Posterior vena cava (tissue), 2 donors: ENCODE measurements at places on chromosomes 3 and 15. TPM values are rescaled to one million over a fixed set of nuclear protein-coding genes. Genes with fewer than 3 reads are reported as not detected.

GABRG3 gene
- not detected for total RNA-seq

LRRC58 gene
- total RNA-seq, result 26.7 TPM

CEMIP gene
- total RNA-seq, result 0.14 TPM

HHATL gene
- total RNA-seq, result 1.0 TPM

CCDC54 gene
- not detected for total RNA-seq

TNIK gene
- total RNA-seq, result 20.3 TPM

GPR149 gene
- not detected for total RNA-seq

DPPA4 gene
- not detected for total RNA-seq

DNA sequence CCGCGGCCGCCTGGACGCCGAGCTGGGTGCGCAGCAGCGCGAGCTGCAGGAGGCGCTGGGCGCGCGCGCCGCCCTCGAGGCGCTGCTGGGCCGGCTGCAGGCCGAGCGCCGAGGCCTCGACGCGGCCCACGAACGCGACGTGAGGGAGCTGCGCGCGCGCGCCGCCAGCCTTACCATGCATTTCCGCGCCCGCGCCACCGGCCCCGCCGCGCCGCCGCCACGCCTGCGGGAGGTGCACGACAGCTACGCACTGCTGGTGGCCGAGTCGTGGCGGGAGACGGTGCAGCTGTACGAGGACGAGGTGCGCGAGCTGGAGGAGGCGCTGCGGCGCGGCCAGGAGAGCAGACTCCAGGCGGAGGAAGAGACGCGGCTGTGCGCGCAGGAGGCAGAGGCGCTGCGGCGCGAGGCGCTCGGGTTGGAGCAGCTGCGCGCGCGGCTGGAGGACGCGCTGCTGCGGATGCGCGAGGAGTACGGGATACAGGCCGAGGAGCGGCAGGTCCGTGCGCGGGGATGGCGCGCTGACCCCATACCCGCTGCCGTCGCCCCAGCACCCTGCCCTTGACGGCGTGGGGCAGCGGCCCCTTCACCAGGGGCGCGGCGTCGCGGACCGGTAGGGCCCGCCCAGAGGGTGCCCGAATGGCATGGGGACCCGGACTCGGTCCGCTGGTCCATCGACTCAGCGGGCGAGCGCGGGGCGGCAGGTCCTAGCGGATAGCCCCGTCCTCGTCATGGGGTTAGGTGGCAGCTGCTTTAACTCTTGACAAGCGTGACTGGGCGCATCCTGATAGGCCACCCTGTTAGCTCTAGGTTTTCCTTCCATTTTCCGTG, 848 bp downstream of the SYNM start:
- DNase-seq, result peak; percentile 82

DNA sequence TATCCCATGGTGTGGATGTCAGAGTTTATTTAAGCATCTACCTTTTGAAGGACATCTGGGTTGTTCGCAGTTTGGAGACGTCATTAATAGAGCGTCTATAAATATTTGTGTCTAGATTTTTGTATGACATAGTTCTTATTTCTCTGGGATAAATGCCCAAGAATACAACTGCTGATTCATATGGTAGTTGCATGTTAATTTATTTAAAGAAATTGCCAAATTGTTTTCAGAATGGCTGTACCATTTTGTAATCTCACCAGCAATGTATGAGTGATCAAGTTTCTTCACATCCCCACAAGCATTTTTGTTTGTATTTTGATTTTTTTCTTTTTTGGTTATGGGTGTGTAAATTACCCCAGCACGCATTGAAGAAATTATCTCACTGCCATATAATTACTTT, 656.9 kb downstream of the NTRK3 start:
- DNase-seq, result no peak

DNA sequence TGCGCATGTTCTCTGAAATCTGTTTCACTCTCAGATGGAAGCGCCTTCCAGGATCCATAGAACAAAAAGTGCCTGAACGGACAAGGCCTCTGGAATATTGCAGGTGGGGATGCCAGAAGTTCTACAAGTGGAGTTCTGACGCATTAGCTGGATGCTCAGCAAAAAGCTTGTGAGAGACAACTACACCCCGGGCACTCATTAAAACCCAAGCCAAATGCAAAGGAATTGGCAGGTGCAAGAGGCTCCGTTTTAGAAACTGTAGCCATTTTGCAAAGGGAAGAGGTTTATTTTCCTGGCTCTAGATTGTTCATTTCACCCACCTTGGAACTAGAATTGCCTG, 35.2 kb upstream of the SLC24A5 start:
- no peak for DNase-seq

GRCh38 chr3:153069598-153070510, 92.2 kb upstream of the RAP2B start:
- no peak for DNase-seq

- no peak for DNase-seq
These were observed 2.6 kb downstream of the ITIH4 start for GRCh38 chr3:52827866-52828376.

- no peak for DNase-seq
These were observed 274.5 kb upstream of the LRTM1 start for GRCh38 chr3:55202326-55202725.

DNA sequence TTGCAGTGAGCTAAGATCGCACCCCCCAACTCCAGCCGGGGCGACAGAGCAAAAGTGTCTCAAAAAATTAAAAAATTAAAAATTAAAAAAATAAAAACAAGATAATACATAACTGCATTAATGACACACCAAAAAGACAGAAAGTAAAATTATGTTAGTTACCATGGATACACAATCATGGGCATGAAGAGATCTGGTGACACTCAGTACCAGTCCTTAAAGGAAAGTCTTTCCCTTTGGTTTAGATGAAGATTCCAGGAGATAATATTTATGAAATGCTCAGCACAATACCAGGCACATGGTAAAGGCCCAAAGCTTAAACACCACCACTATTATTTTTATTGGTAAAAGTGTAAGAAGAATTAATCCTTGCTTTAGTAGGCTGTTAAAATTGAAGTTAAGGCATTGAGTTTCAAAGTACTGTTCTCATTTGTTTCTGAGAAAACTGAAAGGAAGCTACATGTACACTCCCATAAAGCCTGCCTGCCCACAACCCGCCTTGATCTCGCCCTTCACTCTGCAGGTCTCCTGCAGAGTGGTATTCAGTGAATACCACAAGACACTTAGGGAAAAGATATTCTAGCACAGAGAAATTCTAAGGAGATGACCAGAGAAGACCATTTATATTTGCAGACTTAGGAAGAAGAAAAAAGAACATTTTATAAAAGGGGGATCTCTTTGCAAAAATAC, 52.3 kb downstream of the SUCLG2 start:
- no peak for DNase-seq

GRCh38 chr15:88876573-88876972, 18.8 kb downstream of the HAPLN3 start:
- no peak for DNase-seq

DNA sequence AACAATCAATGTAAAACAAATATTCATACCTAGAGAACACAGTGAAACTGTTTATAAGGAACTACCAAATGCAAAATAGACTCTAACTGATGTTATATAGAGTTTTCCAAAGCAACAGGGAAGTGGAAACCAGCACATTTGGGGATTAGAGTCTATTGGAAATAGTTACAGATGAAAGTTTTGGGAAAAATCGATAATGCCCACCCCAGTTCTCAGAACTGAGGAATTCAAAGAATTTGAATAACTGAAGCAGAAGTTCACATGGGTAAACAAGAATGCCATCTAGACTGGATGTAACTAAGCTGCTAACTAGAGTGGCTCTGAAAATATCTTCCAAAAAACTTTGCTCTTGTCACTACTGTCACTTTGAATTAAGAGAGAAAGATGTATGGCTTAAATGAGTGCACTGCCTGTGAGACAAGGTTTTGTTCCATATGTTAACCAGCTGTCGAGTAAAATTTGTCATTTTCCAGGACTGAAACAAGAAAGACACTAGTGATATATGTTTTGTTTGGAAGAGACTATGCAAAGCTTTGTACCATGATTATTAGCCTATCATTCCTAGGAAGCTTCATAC, 9.2 kb upstream of the DENND4A start:
- no peak for DNase-seq

DNA sequence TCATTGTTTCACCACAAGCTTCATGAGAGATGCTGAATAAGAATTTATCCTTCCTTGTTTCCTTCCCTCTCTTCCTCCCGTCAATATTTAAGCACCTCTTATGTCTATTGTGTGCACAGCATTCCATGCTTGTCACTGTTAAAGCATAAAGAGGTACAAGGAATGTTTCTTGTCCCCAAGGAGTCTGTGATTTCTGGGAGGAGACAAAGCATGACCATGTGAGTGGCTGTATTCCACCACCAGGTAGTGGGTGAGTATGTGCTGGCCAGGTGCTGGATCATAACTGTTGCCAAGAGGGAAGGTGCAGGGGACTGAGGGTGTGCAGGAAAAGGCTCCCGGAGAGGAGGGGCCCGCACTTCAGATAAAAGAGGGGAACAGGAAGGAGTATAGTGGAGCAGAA, 62.9 kb upstream of the GSK3B start:
- no peak for DNase-seq

- DNase-seq, result no peak
These were observed 28.5 kb upstream of the ENTPD3 start for GRCh38 chr3:40358454-40358853.

DNA sequence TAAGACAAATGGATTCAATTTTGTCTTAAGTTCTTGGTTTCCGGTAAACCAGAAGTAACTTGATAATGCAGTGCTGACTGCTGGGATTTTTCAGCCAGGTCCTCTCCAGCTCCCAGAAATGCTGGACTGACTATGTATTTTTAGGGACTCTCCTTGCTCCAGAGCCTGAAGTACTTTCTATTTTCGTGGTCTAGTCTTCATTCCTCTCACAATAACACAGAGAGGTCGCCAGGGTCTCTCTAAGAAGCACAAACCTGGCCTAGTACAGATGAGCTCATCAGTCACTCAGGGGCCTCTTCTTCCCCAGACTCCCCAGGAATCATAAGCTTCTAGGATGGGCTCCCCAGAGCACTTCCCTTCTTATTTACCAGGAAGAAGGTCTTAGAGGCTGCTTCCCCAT, 85.8 kb downstream of the FAM174B start:
- DNase-seq, result no peak

DNA sequence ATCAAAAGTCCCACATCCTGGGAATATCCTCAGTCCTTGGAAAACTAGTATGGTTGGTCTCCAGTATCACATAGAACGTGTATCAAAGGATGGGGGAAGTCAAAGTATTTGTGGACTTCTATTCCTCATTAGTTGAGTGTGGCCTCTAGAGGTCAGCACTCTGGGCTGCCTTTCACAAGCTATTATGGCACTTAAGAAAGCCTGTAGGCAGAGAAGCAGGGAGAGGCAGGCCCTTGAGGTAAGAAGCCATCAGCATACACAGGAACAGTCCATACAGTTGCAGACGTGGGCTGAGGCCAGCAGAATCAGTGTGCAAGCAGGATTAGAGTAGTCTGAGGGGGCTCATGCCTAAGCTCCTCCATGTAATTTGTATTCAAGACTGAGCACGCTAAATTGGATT, 341.7 kb downstream of the CLSTN2 start:
- no peak for DNase-seq

GRCh38 chr15:91855684-91856489, 2.4 kb downstream of the SLCO3A1 start:
- no peak for DNase-seq

- DNase-seq, result no peak
These were observed 56.8 kb upstream of the NANOGP8 start for GRCh38 chr15:35141743-35142471.

DNA sequence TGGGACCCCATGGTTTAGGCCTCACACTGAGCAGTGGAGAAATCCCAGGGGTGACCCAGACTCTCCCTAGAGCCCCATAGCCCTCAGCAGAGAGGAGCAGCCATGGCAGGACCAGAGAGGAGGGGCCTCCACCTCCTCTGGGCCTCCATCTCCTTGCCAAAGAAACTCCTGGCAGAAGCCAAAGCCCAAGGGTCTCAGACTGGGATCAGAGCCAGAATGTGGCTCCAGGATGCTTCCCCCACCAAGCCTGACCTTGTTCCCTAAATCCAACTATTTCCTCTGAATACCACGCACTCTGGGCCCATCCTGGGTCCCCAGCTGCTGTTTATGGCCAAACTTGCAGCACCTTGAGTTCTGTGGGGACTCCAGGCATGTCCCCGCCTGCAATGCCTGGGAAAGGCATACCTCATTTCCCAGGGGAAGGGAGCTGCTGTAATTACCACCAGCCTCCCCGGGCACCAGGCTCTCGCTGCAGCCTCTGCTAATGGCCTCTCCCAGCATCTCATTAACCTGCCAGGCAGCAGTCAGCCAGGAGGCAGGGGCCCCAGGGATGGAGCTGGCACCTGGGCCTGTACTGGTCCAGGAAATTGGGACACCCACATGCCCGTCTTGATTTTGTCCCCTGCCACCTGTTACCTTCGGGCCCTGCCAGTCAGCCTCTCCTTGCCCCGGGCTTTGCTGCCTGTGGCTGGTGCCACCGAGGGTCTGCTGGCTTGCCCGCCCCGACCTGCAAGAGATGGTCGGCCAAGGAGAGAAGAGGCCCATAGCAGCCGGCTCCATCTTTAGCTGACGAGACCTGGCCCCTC, 4.6 kb downstream of the CCDC9B start:
- DNase-seq, result peak; percentile 77

GRCh38 chr3:196650740-196651311, 11.3 kb downstream of the NRROS start:
- DNase-seq, result peak; percentile 89

DNA sequence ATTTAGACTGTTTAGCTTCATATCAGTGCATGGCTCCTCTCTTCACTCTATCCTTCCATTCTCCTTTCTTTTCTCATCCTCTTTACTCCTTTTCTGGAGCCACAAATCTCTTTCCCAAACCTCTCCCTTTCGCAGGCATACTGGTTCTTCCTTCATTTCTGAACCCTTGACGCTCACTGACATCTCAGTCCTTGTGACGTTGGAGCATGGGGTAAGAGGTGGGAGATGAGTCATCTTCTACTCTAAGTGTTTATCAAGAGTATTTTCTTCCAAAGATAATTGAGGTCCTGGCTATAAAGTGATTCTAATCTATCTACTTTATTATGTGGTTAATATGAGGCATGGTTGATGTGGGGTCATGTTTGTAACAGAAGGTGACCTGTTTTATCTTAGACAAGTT, 414.2 kb downstream of the AGBL1 start:
- no peak for DNase-seq

GRCh38 chr3:184688251-184688881, 23.5 kb downstream of the MAGEF1 start:
- peak; percentile 77 for DNase-seq

GRCh38 chr3:160671231-160671630, 5.7 kb upstream of the ARL14 start:
- no peak for DNase-seq

GRCh38 chr3:11606865-11607440, 36.8 kb downstream of the VGLL4 start:
- DNase-seq, result no peak

DNA sequence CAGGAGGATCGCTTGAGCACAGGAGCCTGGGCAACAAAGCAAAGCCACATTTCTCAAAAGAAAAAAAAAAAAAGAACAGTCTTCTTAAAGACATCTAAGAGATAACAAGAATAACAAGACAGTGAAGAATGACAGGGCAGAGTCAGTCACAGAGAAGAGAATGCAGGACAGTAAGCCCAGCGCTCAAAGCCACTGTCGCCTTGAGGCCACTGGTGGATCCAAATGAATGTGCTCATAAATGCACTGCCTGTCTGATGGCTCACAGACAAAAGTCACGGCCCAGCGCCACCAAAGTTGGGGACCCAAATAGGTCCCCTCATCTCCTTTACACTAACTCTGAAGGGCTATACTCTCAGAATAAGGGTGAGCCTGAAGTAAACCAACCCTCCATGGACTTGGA, 52.3 kb downstream of the FAM174B start:
- peak; percentile 44 for DNase-seq

GRCh38 chr3:105745046-105745445, 123.8 kb downstream of the CBLB start:
- no peak for DNase-seq

GRCh38 chr3:107629566-107629965, 106.8 kb downstream of the BBX start:
- no peak for DNase-seq

- DNase-seq, result no peak
These were observed 5.3 kb downstream of the EIF5A2 start for GRCh38 chr3:170903123-170903522.
